ENCODE measurements at places on chromosomes 7 and 10.

DNA sequence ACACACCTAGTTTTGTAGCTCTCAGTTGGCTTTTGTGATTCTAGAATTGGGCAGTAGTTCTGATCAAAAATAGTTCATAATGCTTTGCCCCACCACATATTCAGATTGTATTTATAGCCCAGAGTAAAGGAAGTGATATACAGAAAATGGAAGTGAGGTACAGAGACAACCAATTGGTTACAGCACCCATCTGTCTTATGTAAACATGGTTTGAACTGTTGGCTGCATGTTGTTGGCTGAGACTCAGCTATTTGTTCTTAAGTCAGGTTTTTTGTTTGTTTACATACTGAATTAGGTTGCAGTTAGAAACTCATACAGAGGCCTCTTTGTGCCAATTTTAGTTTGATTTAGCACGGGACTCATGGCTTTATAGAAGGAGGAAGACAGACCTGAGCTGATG, 158.9 kb upstream of the GPR26 start:
- DNase-seq = no peak

DNA sequence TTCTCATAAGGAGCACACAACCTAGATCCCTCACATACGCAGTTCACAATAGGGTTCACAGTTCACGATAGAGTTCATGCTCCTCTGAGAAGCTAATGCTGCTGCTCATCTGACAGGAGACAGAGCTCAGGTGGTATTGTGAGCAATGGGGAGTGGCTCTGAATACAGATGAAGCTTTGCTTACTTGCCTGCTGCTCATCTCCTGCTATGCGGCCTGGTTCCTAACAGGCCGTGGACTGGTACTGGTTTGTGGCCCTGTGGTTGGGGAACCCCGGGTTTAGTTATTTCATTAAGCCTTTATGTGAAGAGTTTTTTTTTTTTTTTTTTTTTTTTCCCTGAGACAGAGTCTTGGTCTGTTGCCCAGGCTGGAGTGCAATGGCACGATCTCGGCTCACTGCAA, 19.4 kb downstream of the SLK start:
- DNase-seq = no peak

- no peak for DNase-seq
Measured at GRCh38 chr10:43134126-43134905, 3.9 kb upstream of the CSGALNACT2 start.

GRCh38 chr7:140621401-140622021, 19.1 kb downstream of the DENND2A start:
- no peak for DNase-seq

GRCh38 chr10:90222372-90222771, 521.0 kb downstream of the KIF20B start:
- no peak for DNase-seq

DNA sequence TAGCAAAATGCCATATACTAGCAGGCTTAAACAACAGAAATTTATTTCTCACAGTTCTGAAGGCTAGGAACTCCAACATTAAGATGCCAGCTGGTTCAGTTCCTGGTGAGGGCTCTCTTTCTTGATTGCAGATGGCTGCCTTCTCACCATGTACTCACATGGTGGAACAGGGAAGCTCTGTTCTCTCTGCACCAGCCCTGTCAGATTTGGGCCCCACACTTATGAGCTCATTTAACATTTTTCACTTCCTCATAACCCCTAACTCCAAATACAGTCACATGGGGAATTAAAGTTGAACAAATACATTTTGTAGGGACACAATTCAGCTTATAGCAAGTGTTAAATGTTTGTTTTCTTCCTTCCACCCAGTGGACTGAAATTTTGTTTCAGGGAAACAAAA, 218.6 kb upstream of the TAC1 start:
- no peak for DNase-seq

- no peak for DNase-seq
Measured at GRCh38 chr7:116209561-116210070, 723 bp upstream of the TES start.

DNA sequence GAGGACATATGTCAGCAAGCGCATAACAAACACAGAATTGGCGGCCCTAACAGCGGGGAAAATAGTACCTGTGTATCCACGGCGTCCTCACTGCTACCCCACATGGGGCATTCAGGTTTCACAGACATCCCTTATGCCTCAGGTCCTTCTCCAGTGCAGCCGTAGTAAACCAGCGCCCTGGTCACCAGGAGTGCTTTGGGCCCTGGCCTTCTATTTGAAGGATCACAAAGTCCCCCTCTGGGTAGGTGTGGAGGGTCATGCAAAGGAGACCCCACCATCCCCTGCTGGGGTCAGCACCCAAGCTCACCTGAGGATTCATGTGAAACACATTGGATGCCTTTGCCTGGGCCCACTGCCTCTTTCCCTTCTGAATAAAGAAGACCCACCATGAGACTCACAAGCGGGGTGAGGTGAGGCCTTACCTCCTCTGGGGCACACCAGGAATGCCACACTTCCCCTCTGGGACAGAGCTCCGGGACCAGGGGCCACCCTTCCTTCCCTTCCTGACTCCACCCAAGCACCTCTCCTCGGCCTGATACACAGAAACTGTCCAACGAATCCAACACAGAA, 18.8 kb downstream of the CLRN3 start:
- DNase-seq = no peak

DNA sequence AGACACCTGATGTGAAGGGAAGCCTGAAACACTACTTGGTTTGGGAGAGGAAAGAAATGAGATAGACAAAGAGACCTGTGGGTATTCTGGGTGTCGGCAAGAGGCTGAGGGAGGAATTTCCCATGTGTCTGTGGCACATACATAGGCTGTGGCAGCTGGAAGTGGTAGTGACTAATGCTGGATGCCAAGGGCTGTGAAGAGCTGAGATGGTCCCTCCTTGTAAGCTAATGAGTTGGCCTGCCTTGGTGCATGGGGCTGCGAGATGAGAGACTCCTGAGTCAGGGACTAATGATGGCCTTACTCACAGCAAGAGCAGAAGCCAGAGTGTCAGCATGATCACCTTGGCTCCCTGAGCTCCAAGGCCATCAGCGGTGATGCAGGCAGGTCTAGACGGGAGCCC, 119.0 kb upstream of the EEPD1 start:
- DNase-seq = no peak

DNA sequence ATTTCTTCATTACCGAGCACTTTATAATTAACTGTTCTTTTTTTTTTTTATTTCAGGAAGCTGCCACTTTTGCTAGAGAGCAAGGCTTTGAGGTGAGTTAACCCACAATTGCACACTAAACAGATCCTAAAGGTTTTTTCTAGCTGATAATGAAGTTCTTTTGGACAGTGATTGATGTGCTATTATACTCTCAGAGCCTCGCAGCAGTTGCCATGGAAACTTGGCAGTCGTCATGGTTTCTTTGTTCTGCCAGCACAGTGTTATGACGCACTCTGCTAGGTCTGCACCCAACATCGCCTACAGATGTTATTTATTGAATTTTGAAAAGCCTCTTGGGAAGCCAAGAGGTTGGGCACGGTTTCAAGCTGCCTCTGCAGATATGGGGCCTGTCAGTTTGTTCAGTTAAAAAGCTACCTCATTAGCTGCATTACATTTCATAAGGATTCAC, 237.2 kb upstream of the KAT6B start:
- peak; percentile 68 for DNase-seq

DNA sequence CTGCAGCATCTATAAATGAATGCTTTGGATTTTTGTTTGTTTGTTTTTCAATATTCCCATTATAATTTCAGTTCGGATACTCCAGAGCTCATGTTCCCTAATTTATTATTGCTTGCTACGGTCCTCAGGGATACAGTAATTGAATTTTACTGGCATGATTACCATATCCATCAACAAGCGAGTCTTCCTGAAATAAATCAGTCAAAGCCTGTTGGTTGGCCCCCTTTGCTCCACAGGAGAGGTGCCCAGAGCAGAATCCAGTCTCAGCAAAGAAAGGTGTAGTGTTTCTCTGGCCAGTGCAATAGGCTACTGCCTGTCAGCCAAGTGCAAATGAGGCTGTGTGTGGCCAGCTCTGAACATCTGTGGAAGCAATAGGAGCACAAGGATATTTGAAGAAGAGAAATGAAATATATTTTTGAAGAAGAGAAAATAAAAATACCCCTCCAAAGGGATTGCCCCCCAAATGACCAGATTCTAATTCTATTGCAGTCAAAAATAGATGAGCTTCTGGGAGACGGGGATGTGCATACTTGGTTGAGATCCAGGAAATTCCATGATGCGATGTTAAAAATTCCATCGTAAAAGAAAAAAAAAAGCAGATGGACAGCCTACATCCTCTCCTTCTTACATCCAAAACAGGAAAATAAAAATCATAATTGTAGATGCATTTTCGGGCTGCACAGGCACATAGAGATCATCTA, 18.1 kb downstream of the TRIL start:
- DNase-seq = no peak

DNA sequence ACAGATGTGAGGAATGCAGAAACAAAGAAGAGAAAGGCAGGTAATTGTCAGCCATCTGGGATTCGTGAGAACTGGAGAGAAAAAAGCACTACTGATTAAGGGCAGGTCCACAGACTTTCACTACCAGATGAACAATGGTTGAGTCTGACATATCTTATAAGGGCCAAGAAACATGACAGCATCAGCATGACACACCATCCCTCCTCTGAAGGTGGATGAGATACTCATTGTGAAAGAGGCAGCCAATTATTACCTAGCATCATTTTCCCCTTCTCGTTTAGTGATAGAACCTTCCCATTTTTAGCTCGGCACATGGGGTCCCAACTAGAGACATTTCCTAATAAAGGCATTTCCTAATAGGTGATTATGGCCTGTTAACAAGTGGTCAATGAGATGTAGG, 19.2 kb upstream of the MET start:
- no peak for DNase-seq

DNA sequence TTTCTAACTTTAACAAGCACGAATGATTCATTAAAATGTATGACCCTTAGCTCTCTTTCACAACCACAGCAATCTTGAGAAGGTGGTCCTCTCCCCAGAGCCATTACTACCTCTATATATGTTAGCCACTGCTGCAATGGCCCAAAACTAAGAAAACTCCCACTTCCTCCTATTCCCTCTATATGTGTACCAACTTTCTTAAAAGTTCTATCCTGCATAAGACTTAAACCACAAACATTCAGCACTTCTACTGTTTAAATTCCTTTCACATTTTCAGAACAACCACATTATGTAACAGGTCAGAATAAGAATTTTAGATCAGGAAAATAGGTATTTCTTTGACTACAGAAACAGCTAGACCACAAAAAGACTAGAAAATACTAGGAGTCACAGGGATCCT, 36.2 kb downstream of the WASL start:
- DNase-seq = no peak

DNA sequence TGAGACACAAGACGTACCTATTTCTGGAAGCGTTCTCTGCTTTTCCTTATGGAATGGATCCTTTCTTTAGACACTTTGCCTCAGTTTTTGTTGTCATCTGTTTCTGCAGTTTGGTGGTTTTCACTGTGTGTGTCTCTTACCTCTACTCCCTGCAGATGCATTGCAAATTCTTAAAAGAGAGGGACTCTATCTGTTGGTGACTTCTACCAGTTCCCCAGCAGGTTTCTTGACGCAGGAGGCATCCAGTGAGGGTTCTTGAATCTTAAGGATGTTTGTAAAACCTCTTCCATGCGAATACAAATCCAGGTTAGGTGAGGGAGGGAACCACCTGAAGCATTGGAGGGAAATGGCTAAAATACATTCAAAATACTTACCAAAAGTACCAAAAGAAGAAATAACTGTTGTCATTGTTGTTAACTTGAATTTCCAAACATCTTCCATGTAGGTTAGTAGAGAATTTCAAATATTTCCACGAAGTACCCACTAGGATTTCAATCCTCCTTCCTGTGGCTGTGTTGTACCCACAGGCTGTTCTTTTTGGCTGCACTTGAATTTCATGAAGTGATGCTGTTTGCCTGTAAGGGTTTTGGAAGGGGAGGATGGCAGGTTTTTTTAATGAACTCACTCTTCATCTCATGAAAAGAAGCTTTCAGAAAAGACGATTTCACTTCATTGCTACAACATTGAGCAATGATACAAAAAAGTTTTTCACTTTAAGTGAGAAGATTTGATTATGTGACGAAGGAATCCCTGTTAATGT, 32.2 kb downstream of the PLXDC2 start:
- no peak for DNase-seq

DNA sequence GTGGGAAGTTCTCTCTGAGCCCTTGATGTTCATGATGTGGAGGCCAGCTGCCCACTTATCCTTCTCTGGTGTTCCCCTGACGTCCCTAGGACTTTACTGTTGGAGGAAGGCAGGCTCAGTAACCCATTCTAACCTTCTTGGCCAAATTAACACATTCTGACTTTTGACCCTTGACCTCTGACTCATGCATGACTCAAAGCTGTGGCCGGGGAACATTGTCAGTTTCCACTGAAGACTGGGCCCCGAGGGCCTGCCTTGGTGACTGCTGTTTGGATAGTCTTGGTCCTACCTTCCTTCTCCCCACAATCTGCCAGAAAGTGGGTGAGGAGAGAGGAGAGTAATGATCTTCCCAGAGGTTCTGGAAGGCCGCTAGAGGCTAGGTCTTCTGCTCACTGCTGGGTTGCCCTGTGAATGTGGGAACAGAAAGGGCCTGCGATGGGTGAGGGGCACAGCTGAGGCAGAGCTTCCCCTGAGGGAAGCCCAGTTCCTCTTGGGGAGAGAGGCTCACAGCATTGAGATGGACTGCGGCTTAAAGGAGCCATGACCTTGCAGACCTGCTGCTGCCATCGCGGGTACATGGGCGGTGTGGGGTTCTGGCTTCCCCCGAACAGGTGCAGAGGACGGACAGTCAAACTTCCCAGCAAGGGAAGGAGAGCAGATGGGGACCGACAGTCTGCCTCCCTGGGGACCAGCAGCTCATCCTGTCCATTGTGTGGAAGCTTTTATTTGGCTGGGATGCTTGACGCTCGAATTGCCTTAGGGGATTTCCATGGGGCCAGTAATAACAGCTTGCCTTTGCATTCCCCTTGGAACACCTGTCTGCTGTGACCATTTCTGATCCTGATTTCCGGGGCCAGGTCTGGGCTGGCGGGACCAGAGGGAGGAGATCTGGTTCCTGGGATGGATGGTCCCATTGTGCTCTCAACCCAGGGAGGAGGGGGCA, 43.8 kb downstream of the ADAMTS14 start:
- DNase-seq = no peak

DNA sequence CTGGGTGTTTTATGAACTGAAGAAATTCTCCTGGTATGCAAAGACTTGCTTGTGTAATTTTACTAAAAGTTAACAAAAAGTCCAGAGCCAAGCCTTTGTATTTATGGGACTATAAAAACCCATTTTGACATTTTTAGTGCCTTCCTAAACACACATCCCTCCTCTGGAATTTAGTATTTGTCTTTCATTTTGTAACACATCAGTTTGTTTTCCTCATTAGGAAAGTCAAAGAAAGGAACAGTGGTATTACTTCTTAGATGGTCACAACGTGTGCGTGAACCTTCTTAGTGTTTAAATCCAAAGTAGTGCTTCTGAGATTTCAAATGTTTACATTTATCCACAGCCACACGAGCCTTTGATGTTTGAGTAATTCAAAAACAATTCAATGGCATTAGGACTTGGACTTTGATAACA, 103.2 kb upstream of the TMEM106B start:
- no peak for DNase-seq

GRCh38 chr7:2006921-2007381, 225.8 kb downstream of the MAD1L1 start:
- DNase-seq = no peak
